ENCODE measurements at places on chromosomes 16 and 17. TPM values are rescaled to one million over a fixed set of nuclear protein-coding genes. Genes with fewer than 3 reads are reported as not detected.

DNA sequence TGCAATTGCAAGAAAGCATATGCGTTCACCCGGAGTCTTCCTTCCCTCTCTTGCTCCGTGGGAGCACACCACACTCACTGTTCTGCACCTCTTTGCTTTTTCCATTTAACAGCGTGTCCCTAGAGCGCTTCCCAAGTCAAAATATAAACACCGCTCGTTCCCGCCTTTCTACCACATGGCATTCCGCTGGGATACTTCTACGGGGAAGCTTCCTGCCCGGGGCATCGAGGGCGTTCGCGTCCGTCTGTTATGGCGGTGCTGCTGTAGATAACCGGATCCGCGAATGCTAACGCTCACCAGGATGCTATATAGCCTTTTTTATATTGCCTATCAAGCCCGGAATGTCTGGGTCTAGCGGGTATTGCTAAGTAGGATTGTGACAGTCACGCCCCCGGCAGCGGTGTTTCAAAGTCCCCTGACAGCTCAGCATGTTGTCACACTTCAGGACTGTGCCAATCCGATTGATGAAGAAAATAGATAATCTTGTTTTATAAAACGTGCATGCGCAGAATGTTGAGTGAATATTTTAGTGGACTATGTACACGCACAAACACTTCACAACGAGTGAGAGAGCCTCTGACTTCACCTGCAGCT, 31.0 kb downstream of the CCDC40 start:
- peaks cover 23% of the 10 kb centered on the region for H3K4me1 ChIP-seq
- no peak overlapping the region for H3K4me3 ChIP-seq
- H3K27ac ChIP-seq, result no peak overlapping the region
- H3K27me3 ChIP-seq, result no peaks in the 10 kb centered on the region
- DNase-seq, result no peak

GRCh38 chr16:58589326-58589905, 40.2 kb downstream of the CNOT1 start:
- peak overlapping the region; percentile 10 for H3K27ac ChIP-seq
- H3K36me3 ChIP-seq, result peaks cover 74% of the 10 kb centered on the region
- H3K4me1 ChIP-seq, result no peaks in the 10 kb centered on the region
- H3K27me3 ChIP-seq, result no peaks in the 10 kb centered on the region

- H3K36me3 ChIP-seq, result no peaks in the 10 kb centered on the region
- H3K4me3 ChIP-seq, result no peak overlapping the region
- no peak for DNase-seq
- H3K27ac ChIP-seq, result no peak overlapping the region
Observed at GRCh38 chr17:78345791-78346494, 13.9 kb downstream of the SOCS3 start.

GRCh38 chr16:63960321-63960720, 1161.5 kb downstream of the CDH11 start:
- H3K4me1 ChIP-seq, result no peaks in the 10 kb centered on the region
- no peaks in the 10 kb centered on the region for H3K27me3 ChIP-seq
- no peak for DNase-seq
- no peak overlapping the region for H3K27ac ChIP-seq
- no peak overlapping the region for H3K4me3 ChIP-seq

DNA sequence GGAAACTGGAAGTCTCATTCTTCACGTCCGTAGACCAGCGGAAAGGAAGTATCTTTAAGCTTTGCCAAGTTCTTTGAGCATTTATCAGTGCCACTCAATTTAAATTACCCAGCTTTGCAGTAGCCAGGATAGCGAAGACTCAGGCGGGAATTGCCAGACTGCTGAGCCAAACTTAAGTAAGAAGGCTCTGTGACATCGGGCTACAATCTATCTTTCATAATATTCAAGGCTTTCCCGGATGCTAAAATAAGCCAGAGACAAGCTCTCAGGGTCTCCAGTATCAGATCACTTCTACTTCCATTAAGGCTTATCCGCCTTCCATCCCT, 436 bp upstream of the BRIP1 start:
- H3K36me3 ChIP-seq, result peaks cover 20% of the 10 kb centered on the region
- peak overlapping the region; percentile 98 for H3K4me3 ChIP-seq
- H3K27me3 ChIP-seq, result no peaks in the 10 kb centered on the region
- peak overlapping the region; percentile 96 for H3K27ac ChIP-seq
- peaks cover 20% of the 10 kb centered on the region for H3K4me1 ChIP-seq
- no peak for DNase-seq

The CHST5 gene
- total RNA-seq, result 0.71 TPM

GRCh38 chr17:27802033-27802432, 1.7 kb upstream of the NOS2 start:
- no peaks in the 10 kb centered on the region for H3K36me3 ChIP-seq
- H3K4me1 ChIP-seq, result peaks cover 15% of the 10 kb centered on the region
- no peak overlapping the region for H3K4me3 ChIP-seq
- no peak for DNase-seq
- H3K27me3 ChIP-seq, result peaks cover 5% of the 10 kb centered on the region

DNA sequence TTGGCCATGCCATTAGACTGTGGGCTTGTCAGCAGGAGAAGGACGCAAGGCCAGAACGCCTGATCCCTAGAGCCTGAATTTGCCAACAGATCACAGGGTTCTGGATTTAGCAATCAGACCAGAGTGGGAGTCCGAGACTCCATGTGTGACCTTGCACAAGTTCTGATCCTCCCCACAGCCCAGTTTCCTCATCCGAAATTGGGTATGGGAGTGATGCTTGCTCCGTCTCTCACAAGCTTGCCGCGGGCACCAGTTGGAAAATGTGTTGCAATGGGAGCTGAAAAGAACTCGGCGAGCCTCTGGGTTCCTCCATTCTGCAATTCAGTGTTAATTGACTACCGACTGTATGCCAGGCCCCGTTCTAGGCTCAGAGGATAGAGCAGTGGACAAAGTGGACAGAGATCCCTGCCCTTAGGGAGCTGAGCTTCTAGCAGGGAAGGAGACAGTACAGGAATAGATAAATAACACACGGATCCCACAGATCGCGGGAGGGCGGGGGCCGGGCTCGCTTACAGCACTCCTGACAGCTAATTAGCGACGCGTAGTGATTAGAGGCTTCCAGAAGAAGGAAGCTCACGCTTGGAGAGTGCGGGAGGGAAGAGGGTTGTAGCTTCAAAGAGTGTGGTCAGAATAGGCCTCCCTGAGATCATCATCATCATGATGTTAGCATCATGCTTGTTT, 150.4 kb upstream of the CIBAR2 start:
- no peaks in the 10 kb centered on the region for H3K36me3 ChIP-seq
- no peaks in the 10 kb centered on the region for H3K27me3 ChIP-seq
- H3K27ac ChIP-seq, result peak overlapping the region; percentile 37
- DNase-seq, result no peak

The NOD2 gene
- 0.34 TPM for total RNA-seq

- peak; percentile 87 for DNase-seq
- no peak overlapping the region for H3K4me3 ChIP-seq
- peaks cover 4% of the 10 kb centered on the region for H3K27me3 ChIP-seq
- no peak overlapping the region for H3K27ac ChIP-seq
Observed at GRCh38 chr17:17354560-17355349, 51.6 kb downstream of the NT5M start.

DNA sequence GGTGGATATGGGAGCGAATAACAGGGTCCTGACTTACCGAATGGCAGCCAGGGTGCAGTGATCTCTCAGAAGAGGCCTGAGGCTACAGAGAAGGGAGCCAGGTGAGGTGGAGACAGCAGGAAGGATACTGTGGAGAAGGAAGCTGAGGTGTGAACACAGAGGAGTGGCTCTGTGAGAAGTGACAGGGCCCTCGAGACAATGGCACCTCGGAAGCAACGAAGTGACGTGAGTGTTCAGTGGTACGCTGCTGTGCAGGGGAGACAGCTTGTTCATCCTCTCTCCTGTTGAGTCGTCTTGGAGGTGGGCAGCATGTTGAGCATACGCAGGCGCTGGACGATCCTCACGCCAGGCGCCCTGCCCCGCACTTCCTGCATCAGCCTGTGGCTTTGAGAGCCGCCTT, 390.3 kb downstream of the CPPED1 start:
- no peak overlapping the region for H3K4me3 ChIP-seq
- no peaks in the 10 kb centered on the region for H3K27me3 ChIP-seq

DNA sequence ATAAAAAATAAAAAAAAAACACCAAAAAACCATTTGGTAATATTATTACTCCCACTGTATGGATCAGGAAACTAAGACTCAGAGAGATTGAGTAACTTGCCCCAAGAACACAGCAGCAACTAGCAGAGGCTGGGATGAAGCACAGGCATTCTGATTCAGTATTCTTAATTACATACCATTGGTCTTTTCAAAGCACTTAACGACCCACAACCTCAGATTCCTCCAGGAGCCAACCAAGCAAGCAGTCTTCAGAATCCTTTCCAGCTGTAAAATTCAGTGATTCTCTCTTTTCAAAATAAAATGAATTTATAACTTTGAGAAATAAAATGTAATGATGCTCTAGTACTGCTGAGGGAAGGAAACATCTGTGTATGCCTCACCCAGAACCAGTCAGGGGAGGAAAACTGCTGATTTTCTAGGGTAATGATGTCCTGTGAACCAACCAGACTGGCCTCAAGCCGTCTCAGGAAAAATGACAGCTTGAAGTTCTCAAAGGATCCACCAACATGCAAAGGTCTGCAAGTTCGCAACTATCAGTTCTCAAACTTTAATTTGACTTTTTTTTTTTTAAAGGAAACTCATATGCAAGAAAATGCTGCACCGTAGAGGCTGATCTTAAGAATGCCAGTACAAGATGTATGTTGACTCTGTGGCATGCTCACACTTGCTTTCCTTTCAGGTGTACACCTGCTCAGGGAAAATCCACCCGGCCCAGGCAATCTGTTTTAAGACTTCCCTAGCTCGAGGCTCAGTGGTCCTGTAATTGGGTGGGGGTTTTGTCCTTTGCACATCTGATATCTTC, 9.0 kb downstream of the CUEDC1 start:
- H3K4me3 ChIP-seq, result no peak overlapping the region
- H3K4me1 ChIP-seq, result peaks cover 39% of the 10 kb centered on the region
- H3K27ac ChIP-seq, result peak overlapping the region; percentile 43
- DNase-seq, result no peak
- no peaks in the 10 kb centered on the region for H3K36me3 ChIP-seq
- H3K27me3 ChIP-seq, result no peaks in the 10 kb centered on the region

DNA sequence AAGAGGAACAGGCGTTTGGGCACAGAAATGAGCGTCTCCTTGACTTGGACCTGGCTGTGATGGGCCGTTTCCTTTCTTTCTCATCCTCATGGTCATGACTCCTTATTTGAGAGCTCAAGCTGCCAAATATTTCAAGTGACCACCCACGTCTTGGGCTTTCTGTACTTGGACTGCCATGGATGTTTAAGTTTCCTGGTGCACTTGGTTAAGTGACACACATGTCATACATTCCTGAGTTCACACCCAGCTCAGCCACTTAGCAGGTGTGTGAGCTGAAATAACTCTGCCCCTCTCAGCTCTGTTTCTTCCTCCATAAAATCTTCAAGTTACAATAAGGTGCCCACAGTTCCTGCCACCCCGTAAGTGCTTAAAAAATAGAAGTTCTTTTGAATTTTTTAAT, 114.5 kb downstream of the CLEC16A start:
- no peaks in the 10 kb centered on the region for H3K36me3 ChIP-seq
- peaks cover 8% of the 10 kb centered on the region for H3K4me1 ChIP-seq
- no peaks in the 10 kb centered on the region for H3K27me3 ChIP-seq
- no peak for DNase-seq
- H3K4me3 ChIP-seq, result no peak overlapping the region
- no peak overlapping the region for H3K27ac ChIP-seq

DNA sequence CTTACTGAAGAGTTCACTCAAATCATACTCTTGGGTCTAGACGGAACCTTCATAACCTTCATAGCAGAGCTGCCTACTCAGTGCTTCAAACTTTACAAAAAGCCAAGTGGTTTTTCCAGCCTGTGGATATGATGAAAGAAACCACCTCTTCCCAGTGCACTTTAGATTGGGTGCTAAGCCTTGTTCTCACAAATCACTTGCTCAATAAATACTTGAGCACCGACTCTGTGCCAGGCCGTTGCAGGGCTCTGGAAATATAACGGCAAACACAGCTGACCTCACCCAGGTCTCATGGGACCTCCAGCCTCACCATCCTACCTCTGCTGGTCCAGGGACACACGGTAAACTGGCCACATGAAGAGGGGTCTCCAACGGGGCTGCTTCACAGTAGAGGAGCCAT, 35.7 kb downstream of the CDRT4 start:
- no peak for DNase-seq
- peaks cover 3% of the 10 kb centered on the region for H3K27me3 ChIP-seq
- H3K4me1 ChIP-seq, result peaks cover 6% of the 10 kb centered on the region
- H3K4me3 ChIP-seq, result no peak overlapping the region

- DNase-seq, result no peak
- no peak overlapping the region for H3K27ac ChIP-seq
- H3K4me3 ChIP-seq, result no peak overlapping the region
- H3K4me1 ChIP-seq, result peaks cover 31% of the 10 kb centered on the region
- H3K36me3 ChIP-seq, result peaks cover 7% of the 10 kb centered on the region
Observed at GRCh38 chr16:79212114-79212791, 388.3 kb downstream of the MAF start.

DNA sequence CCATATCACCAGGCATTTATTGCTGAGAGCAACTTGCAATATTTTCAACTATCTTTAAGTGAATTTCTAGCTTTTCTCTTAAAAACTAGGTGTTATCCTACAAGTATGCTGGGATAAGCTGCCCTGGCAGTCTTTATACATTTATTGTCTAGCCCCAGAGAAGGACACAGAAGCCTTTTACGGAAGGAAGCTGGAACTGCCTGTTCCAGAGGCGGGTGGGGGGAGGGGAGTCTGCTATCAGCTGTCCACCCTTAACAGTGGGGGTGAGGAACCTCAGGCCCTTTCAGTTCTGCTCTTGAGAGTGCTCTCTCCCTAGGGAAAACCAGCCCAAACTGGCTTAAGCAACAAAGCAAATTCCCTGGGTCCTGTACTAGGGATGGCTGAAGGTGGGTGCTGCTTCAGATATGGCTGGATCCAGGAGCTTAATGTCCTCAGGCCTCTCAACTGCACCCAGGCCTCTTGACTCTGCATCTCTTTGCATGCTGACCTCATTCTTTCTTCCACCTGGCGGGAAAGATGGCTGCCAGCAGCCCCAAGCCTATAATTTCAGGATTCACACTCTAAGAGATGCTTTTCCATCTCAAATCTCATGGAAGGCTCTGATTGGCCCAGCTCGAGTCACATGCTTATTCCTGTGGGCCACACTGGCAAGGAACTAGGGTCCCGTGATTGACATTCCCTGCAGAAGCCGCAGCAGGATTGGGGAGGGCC, 16.6 kb downstream of the NAGPA start:
- no peak for DNase-seq
- no peaks in the 10 kb centered on the region for H3K36me3 ChIP-seq
- no peaks in the 10 kb centered on the region for H3K4me1 ChIP-seq
- H3K4me3 ChIP-seq, result no peak overlapping the region
- H3K27ac ChIP-seq, result no peak overlapping the region

The ADAMTS18 gene
- 0.94 TPM for total RNA-seq

Data from WTC11 (cell line).